Central memory CD4-positive, alpha-beta T cell (primary cell): ENCODE measurements at places on chromosomes 1 and 21.

DNA sequence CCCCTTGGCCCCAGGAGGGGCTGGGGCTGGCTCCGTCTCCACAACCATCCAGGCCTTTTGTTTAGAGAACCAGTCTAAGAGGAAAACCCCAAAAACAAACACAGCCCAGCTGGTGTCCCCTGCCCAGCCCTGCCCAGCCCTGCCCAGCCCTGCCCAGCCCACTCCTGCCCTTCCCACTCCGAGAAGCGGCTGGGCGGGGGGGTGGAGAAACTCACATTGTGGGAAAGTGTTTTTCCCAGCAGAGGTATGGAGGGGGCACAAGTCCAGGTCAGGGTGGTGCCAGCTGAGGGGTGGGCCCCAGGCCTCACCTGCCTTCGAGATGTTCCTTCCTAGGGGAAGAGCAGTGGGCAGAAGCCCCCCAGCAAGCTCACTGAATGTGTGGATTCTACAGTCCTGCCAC lies 10.0 kb upstream of the FAM131C start:
- DNase-seq: no peak

GRCh38 chr1:112298558-112298957 lies 97.5 kb upstream of the CTTNBP2NL start:
- DNase-seq: no peak

GRCh38 chr1:76122271-76122670 lies 47.7 kb downstream of the ST6GALNAC3 start:
- DNase-seq: no peak

- DNase-seq: no peak
These were observed at the start of gene AMPD1 for GRCh38 chr1:114695430-114696058. Gene AMPD1 (minus strand): TSS chr1:114695546. CDS start chr1:114695471, 75 bp downstream.

DNA sequence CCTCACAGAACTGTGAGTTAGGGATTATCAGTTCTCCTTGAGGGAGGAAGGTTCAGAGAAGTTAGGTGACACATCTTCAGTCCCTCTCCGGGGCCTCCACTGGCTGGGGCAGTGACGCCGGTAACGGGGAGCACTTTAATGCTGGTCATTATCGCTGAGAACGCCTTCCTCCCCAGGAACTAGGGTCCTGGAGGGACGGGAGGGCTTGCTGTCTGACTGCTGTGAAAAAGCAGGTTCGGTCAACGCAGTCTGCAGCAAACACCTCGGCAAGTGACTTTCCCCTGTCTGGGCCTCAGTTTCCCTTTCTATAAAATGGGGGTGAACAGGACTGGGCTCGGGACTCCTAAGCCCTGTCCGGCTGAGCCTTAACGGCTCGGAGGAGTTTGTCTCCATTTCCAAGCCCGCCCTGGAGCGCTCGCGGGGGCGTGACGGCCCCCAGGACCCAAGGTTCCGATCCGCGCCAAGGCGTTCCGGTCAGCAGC lies 341 bp upstream of the TMEM61 start:
- DNase-seq: no peak
